ENCODE measurements at places on chromosomes 4 and X.

DNA sequence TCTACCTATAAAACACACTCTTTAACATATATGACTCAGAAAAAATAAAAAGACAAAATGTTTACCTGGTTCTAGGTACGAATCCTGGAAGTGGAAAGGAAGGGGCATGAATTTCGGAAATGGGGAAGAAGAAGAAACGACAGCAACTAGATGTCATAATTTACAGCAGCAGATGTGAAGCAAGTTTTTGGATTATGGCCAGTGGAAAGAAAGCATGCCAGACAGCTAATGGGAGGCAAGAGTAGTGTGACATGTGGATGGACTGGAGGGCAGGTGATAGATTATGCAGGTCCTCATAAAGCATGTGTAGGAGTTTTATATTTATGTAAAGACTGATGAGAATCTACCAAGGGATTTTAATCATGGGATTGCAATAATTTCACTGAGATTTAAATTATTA is 279.0 kb upstream of the TACR3 start:
- DNase-seq = no peak

DNA sequence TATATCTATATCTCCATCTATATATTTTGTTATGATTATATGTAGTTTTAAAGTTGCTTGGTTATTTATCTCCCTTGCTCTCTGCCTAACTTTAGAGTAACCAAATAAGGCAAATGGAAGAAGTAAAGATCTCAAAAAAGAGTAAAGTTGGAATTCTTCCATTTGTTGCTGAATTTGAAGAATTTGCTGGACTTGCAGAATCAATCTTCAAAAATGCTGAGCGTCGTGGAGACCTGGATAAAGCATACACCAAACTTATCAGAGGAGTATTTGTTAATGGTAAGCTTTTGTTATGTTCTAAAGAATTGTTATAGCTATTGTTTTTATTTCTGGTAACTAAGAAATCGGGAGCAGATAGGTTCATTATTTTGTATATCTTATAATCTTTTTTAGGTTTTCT is 43.2 kb downstream of the EXOC1 start:
- DNase-seq = no peak

DNA sequence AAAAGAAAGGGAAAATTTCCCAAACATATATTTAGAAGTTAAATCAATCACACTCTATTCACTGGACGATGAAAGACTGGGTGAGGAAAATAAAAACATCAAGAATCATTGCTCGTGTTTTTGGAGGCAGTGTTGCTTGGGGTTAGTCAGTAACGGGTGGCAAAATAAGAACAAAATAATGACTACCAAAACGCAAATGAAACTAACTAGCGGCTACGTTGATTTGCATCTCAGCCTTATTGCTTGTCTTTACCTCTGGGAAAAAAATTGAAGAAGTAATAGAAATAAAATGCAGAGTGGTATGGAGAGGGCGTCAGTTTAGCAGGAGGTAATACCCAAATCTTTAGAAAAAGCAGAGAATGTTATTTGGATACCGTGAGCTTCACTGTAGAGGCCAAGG is 86.4 kb upstream of the SORBS2 start:
- no peak for DNase-seq

- DNase-seq = no peak
Measured at GRCh38 chrX:14936561-14936960, 63.3 kb downstream of the MOSPD2 start.

GRCh38 chr4:139933541-139933940 is 220.4 kb downstream of the MAML3 start:
- no peak for DNase-seq

GRCh38 chrX:110806145-110806544 is 10.5 kb upstream of the CHRDL1 start:
- no peak for DNase-seq

DNA sequence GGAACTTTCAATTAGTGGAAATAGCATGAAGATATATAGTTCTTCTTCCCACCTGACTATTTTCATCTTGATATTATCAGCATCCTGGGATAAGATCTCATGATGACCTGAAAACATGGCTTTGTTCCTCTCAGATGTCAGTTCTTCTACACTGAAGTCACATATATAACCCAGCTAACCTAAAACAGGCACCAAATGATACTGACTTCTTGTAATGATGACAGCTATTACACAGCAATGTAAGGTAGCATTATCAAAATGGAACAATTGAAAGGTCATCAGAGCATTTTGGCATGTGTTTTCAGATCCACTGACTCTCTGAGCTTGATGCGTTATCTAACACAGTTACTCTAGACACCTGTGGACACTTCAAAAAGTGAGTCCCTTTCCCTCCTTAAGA is 469.9 kb downstream of the INPP4B start:
- no peak for DNase-seq

DNA sequence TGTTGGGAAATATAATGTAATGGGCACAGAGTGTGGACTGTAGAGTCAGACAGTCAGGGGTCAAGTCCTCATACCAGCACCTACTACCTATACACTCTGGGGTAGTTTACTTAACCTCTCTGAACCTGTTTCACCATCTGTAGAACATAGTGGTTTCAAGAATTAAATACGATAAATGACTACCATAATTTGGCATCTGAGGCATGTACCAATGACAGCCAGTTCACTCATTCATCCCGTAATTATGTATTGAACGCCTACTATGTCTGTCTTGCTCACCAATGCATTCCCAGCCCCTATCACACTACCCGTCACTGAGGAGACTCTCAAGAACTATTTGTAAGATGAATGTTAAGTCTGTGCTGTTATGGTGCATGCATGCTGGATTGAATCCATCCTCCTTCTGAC is 2.0 kb upstream of the FGB start:
- no peak for DNase-seq

DNA sequence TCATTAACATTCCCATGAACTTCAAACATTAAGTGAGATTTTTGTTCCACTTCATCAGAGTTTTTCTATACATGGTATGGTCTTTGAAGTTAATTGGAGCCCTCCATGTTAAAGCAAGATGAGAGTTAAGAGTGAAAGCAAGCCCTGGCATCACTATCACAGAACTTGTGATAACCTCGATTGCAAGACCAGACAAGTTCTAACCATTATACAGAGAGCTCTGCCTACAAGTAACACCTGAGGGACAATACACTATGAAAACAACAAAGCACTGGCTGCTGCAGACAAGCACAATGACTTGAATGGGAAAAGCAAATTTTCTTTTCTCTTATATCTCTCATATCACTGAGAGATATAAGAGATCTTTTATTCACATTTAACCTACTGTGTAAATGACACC is 126.6 kb upstream of the GYPA start:
- DNase-seq = no peak

DNA sequence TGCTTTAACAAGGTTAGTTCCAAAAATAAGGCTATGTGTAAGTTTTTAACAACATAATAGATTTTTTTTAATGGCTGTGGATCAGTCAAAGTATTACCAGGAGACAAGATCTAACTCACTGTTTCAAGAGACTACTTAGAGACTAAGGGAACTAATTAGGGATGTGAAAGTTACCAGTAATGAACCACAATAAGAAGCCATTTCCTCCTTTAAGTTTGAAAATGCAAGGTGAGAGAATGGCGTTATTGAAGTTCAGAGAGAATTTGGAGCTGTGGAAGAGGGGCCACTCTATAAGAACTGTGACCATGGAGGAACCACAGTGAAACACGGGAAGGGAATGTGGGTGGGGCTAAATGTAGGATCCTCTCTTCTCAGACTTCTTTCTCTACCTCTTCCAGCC is 624.2 kb downstream of the GLUD2 start:
- DNase-seq = no peak

- DNase-seq = no peak
Measured at GRCh38 chrX:50448565-50448964, 22.1 kb downstream of the DGKK start.

GRCh38 chr4:37747772-37748330 is 61.7 kb upstream of the RELL1 start:
- no peak for DNase-seq

GRCh38 chrX:10098270-10098713 is 58.5 kb upstream of the CLCN4 start:
- DNase-seq = no peak

DNA sequence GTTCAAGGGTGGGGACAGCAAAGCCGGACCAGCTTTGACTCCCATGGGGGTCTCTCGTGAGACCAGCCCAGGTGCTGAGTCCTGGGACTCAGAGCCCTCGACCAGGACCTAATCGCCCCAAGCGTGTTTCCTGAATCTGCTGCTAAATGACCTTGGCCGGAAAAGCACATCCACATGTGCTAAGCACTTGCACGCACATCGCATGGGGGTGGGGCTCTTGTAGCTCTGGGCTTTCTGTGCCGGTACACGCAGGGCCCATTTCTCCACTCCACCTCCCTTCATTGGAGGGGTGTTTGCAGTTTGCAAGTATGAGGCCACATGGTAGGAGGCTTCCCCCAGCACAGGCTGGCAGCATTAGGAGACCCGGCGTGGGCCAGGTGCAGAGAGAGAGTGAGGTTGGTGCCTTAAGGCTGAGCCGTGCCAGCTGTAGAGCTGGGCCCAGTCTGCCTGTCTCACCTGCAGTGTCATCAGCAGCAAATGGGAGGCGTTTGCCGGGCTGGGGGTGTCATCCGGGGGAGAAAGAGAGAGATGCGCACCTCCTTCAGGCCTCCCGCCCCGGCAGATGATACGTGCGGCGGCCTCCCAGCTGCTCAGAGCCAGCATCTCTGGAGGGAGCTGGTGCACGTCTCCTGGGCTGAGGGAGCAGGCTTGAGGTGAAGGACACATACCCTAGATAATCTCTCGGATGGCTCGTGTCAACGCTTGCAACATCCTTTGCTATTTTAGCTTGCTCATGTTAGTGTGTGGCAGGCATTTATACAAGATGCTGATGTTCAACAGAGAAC is 45.2 kb upstream of the CLCN4 start:
- no peak for DNase-seq

DNA sequence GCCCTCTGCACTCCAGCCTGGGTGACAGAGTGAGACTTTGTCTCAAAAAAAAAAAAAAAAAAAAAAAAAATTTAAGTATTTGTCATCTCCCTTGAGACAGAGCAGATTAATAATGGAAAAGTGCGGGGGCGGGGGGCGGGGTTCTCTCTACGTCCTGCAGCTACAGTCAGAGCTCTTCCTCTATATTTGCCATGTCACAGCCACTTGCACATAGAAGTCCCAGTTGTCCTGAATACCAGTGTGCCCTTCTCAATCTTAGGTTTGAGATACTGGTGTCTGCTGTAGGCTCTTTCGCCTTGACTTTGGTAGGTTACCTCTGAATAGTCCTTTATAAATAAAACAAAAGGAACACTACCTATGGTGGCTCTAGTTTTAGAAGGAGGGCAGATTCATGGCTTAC is 237.8 kb upstream of the PGRMC2 start:
- no peak for DNase-seq

- DNase-seq = no peak
Measured at GRCh38 chr4:22162454-22162853, 213.9 kb upstream of the KCNIP4 start.

- DNase-seq = no peak
Measured at GRCh38 chrX:31223817-31224216, 152.0 kb upstream of the FTHL17 start.

GRCh38 chr4:83067058-83067639 is 32.2 kb downstream of the COPS4 start:
- DNase-seq = no peak

GRCh38 chr4:1321946-1322650 is 24.9 kb upstream of the UVSSA start:
- DNase-seq = no peak

- no peak for DNase-seq
Measured at GRCh38 chrX:129606918-129607317, 47.8 kb downstream of the APLN start.

DNA sequence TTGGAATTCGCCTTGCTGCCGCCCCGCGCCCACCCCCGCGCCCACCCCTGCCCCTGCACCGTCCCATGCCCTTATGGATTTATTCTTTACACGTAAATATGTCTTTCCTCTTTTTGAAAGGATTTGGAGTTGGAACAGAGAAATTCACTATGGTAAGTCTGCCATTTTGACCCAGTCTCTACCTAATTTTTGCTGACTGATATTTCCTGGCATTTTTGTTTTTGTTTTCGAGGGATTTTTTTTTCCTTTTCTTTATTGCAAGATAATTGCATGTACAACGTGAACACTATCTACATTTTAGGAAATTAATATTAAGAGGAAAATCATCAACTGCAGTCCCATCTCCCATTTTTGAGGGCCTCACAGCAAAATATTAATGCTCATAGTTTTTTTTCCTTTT is 468 bp upstream of the SPIN2B start:
- no peak for DNase-seq

- DNase-seq = no peak
Measured at GRCh38 chr4:73916172-73916925, 47.2 kb downstream of the CXCL1 start.

DNA sequence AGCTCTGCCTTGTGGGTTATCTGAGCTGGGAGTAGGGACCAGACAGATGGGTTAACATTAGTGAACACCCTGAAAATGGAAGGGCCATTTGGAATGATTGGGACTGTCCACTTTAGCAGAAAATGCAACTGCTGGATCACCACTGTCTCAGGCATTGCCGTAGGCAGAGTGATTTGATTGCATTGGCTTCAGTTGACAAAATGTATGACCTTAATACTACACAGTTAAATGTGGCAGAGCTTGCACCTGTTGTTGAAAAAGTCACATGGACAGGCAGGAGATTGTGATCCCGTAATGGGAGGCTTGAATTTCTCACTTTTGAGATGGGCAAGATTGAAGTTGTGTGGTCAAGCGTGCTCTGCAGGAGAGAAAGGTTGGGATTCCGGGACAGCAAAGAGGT is 166.5 kb upstream of the PUDP start:
- DNase-seq = no peak

DNA sequence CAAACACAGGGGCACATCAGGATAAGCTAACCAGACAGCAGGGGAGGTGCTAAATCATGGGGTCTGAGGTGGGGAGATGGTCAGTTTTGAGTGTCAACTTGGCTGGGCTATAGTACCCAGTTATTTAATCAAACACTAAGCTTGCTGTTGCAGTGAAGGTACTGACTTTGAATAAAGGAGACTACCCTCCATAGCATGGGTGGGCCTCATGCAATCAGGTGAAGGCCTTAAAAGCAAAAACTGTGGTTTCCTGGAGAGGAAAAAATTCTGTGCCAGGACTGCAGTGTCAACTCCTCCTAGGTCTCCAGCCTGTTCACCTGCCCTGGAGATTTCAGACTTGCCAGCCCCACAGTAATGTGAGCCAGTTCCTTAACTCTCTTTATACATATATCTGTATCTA is 12.6 kb upstream of the HSFX2 start:
- DNase-seq = no peak

DNA sequence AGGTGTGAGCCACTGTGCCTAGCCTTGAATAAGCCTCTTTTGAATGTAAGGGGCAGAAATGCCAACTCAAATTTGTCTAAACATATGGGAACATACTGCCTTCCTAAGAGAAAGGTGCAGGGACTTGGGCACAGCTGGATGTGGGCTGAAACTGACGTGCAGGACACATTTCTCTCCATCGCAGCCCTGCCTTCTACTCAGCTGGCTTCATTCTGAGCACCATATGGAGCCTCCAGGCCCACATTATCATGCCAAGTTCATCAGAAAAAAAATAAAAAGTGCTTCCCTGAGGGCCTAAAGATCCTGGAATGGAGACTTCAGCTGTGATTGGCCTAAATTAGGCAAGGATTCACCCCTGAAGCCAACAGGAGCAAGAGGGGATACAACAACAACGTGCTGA is 386.2 kb downstream of the RAB28 start:
- no peak for DNase-seq
